Left kidney (tissue), 8 donors: ENCODE measurements at places on chromosomes 11 and 22.
A peak's percentile ranks its signal among the peaks of the same experiment; 100 is the strongest.

DNA sequence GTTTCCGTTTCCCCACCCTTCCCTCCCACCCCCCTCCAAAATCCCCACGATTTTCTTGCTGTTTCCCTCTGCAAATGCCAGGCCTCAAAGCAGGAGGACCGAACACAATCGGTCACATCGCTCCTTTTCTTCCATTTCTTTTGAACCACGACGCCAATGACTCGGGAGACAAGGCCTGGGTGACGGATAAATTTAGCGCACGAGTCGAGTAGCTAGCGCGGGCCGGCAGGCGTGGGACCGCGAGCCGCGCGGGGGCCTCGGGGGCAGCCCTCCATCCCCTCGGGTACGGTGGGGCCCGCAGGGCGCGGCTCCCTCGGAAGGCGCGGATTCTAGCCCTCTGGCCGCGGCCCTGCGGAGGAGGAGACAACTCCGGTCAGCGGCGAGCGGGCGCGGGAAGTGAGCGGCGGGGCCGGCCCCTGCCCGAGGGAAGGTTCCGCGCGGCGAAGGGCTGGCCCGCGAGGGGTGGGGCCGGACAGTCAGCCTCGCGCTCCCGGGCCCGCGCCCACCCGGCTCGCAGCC is 414 bp downstream of the JOSD1 start:
- DNase-seq, result no peak

GRCh38 chr11:92511522-92512203 is 287.0 kb downstream of the FAT3 start:
- DNase-seq, result no peak

DNA sequence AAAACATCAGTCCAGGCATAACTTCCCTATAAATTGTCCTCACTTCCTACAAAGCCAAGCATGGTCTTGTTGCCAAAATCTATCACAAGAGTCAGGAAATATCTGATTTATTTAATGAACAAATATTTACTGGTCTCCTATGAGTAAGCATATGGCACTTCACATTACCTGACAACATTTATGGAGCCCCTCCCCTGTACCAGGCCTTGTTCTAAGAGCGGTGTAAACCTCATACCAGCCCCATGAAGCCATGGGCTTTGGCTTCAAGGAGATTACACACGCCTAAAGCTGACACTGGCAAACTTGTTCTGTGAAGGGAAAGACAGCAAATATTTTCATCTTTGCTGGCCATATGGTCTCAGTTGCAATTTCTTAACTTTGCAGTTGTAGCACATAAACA is 43.0 kb upstream of the EIF3D start:
- DNase-seq, result no peak

GRCh38 chr11:123450623-123451022 is 20.6 kb downstream of the GRAMD1B start:
- DNase-seq, result no peak

- DNase-seq, result no peak
These were observed 10.6 kb upstream of the SORL1 start for GRCh38 chr11:121441521-121441920.

GRCh38 chr11:73760135-73760678 is 667 bp downstream of the RAB6A start:
- DNase-seq, result no peak

- no peak for DNase-seq
These were observed 104.2 kb upstream of the DRD2 start for GRCh38 chr11:113579292-113579940.

GRCh38 chr11:116145187-116145865 is 627.5 kb downstream of the BUD13 start:
- no peak for DNase-seq

- DNase-seq, result no peak
These were observed 54.9 kb downstream of the SOX6 start for GRCh38 chr11:16301462-16301861.

DNA sequence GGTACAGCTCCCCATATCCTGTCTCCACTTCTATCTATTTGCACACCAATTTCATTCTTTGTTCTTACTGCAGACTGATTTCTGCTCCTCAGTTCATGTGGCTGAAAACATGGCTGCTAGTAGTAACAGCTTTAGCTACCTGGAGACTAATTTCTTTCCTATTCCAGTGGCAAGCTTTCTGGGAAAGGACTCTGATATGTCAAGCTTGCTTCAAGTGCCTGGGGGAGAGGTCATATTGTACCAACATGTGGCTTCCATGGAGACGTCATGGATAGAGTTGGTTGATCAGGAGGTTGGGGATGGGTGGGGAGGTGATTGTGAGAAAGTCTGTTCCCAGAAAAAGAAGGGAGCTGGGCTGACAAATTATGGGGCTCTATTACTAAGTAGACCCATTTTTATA is 44.9 kb downstream of the ADM start:
- DNase-seq, result no peak

DNA sequence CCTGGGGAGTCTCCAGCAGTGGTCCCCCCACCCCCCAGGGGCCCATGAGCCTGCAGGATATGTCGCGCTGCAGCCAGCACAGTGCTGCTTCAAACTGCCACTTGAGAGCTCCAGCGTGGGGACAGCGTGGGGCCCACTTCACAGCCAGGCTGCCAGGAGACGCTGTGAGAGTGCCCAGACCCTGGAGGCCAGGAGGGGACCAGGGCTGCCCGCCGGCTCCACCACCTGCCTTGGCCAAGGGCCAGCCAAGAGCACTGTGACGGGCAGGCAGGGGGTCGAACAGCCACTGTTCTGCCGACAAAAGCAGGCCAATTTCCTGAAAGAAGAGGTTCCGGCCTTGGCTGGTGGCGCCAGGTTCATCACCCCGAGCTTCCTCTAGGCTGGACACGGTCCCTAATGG is 60.2 kb downstream of the FLRT1 start:
- no peak for DNase-seq

- no peak for DNase-seq
These were observed 4.4 kb downstream of the INS start for GRCh38 chr11:2156416-2157182.

DNA sequence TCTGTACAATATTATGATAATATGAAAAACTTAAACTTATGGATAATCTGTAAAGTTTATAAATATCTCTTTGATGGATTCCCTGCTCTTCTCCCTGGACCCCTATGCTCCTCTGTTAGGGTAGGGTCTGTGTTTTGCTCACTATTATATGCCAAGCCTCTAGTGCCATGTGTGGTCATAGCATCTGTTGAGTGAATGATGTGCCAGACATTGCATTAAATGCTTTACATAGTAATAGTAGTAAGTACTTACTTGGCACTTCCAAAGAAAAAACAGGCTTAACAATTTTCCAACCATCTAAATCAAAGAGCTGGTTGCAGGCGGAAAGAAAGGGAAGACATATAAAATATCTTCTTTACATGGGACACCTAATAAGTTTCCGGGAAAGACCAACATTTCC is 46.8 kb downstream of the LGR4 start:
- no peak for DNase-seq

- peak; percentile 40 for DNase-seq
These were observed 21.6 kb downstream of the NNMT start for GRCh38 chr11:114317787-114318137.

DNA sequence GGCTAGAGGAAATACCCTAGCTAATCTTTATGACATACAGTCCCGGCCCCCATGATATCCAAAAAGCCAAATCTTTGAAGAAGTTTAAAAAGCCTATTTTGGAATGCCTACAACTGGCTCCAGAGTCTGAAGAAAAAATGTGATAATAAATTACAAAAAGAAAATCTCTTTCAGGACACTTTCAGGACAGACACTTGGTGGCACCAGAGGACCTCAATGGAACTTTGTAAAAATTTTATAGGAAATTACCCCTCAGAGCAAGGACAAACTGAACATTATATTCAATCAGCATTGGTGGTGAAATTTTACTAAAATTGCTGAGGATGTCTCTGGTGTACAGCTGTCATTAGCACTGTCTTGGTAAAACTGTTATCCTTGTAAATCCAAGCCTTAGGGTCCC is 81.0 kb downstream of the CCDC73 start:
- DNase-seq, result no peak

DNA sequence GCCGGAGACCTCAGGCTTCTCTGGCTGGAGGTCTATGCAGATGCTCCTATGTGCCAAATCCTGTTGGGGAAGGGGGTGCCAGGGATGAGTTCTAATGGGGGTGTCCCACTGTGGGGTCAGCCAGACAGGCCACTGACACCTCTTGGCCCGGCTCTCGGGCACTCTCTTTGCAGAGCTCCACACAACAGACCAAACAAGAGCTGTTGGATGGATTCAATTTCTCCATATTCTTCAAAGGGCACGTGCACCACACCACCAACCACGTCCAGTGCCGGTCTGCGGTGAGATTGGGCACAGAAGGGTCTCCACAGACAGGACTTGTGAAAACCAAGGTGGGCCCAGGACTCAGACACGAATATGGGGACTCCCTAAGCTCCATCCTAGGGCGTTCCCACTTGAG is 2.2 kb upstream of the RGL4 start:
- no peak for DNase-seq

DNA sequence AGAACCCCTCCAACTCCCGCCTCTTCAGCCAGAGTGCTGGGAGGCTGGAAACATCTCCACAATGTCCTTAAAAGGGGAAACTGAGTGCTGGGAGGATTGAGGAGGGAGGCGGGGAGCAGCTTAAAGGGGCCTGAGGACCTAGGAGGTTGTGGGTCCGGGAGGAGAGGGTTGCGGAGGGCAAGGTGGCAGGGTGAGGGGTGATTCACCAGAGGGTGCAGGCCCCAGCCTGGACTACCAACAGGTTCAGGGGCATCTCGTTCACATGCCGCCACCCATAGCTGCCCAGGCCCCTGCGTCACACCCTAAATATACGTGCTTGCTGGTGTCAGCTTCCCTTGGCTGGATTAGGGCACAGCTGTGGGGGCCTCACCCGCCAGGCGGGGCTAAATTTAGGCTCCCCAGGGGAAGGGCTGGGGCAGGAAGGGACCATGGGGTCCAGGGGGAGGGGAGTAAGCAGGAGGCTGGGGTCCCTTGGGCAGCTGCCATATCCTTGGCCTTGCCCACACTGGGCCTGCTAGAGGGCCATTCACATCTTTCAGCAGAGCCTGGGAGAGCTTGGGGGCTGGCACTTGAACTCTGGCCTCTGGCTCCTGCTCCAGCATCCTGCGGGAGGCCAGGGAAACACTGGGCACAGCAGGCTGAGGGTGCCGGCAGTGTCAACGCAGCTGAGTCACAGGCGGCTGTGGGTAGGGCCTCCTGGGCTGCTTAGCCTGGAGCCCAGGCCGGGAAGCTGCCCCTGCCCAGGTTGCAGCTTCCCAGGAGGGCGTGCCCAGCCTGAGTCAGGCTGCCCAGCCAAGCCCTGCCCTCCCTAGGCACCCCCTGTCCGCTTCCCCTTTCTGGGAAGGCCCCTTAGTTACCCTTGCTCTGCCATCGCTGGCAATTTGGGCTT is 1.3 kb downstream of the EHBP1L1 start:
- no peak for DNase-seq

- no peak for DNase-seq
These were observed 790.2 kb downstream of the TBC1D22A start for GRCh38 chr22:47552541-47553205.

GRCh38 chr22:17159504-17159951 is 451 bp upstream of the HDHD5 start:
- DNase-seq, result peak; percentile 52

DNA sequence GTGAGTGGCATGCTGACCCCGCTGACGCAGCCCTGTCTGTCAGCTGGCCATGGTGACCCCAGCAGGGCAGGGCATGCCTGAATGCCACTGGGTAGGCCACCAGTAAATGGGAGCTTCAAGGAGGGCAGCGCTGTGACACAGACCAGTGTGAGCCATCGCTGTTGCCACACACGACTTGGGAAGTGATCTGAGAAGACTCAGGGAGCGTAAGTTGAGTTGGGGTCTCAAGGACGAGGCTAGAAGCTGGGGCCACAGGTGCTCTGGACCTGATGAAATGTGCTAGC is 28.2 kb downstream of the MPPED1 start:
- no peak for DNase-seq

GRCh38 chr11:36019005-36019596 is 75.2 kb downstream of the LDLRAD3 start:
- DNase-seq, result no peak

DNA sequence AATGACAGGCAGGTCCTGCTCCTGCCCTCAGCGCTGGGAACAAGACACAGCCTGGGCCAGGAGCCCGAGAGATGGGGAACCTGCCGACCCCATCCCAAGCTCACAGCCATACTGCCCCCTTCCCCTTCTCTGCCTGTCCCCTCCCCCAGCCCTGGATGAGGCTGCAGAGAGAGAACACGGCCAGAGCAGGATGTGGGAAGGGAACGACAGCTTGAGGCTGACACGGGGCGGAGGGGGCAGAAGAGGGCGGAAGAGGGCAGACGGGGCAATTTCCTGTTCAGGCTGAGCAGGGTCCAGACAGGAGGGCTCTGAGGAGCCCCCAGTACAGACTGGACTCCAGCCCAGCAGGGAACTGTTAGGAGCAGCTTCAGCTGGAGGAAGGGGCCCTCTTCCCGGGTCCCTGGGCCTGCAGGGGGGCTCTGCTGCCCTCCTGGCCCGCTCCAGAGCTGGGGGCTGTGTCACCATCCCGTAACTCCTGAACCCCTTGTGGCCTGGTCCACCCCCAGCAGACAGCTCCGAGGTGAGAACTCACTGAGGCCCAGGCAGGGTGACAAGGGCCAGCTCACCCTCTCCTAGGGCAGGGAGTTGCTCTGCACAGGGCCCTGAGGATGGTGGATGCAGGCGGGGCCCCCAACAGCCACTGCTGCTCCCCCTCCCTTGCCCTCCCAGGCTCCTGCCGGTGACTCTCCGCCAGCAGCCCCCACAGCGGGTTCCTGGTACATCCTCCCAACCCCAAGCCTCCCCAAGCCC is 5.7 kb downstream of the CTSD start:
- no peak for DNase-seq

DNA sequence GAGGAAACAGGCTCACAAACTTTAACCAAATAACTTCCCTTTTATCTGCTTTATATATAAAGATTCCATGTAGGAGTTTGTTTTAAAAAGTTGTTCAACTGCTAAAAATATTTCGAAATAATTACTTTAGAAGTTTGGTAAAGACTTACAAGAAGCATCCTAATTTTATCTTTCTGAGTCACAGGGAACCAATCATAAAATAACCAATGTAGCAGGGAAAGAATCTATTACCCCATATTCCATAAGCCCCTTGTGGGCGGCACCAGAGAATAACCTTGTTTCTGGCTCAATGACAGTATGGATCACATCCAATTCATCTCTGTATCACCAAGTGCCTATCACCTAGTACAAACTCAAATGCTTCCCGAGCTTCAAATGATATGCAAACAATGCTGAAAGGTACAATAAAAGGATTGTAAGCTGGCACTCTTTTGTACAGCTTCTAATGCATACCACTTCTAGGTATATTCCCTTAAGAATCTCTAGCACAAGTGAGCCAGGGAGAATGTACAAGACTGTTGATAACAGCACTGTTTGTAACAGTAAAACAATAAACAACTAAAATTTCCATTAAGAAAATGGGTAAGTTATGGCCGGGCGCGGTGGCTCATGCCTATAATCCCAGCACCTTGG is 158.4 kb downstream of the ATG16L2 start:
- no peak for DNase-seq

DNA sequence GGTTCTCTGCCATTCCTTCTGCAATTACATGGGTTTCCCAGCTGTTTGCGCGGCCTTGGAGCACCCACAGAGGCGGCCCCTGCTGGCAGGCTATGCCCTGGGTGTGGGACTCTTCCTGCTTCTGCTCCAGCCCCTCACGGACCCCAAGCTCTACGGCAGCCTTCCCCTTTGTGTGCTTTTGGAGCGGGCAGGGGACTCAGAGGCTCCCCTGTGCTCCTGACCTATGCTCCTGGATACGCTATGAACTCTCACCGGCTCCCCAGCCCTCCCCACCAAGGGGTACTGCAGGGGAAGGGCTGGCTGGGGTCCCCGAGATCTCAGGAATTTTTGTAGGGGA is 2.6 kb downstream of the RCE1 start:
- DNase-seq, result no peak
